Glutamatergic neuron (in vitro differentiated cells): ENCODE measurements at places on chromosomes 6 and 20.

DNA sequence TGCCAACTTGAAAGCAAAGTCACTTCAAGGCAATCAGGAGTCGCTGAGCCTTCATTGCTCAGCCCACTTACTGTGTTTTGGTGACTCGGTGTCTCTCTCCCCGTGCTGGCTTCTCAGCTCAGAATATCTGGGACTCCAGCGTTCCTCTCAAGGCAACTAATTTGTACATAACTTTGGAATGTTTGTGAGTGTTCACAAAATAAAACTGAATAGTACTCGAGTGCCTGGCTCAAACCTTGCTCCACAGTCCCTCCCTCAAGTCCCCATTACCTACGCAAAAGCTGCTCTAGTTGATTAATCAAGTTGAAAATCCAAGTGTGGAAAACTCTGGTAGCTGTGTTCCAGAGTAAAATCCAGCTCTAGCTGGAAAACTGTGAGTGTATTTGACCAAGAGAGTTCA lies 8.6 kb downstream of the IPCEF1 start:
- no peak for DNase-seq

DNA sequence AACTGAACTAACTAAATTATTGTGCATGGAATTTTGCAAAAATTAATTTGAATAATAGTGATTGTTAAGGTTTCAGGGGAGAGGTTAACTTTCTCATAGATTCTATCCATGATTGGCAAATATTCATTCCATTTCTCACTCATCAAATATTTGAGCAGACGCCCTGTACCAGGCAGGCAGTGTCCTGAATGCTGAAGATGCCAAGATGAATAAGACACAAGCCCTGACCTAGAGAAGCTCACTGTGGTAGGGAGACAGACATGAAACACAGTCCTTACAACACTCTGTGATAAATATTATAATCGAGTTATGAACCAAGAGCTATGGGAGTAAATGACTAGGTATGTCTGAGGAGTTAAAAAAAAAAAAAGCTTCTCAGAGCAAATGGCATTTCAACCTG lies 18.4 kb upstream of the ID4 start:
- no peak for DNase-seq

GRCh38 chr6:169252505-169253189 lies 999 bp downstream of the THBS2 start:
- DNase-seq: no peak

DNA sequence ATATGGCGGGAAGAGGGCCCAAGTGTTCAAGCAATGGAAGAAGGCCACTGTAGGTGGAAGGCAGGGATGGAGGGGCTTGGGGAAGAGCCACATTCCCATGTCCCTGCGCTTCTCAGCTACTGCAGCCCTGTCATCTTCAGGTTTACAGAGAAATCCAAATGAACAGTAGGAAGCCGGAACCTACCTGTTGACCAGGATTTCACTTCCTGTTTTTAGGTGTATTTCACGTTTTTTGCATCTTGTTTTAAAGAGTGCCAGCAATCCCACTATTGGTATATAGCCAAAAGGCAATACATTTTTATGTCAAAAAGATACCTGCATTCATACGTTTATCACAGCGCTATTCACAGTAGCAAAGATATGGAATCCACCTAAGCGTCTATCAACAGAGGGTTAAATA lies 159.2 kb downstream of the SLC35B3 start:
- DNase-seq: no peak

DNA sequence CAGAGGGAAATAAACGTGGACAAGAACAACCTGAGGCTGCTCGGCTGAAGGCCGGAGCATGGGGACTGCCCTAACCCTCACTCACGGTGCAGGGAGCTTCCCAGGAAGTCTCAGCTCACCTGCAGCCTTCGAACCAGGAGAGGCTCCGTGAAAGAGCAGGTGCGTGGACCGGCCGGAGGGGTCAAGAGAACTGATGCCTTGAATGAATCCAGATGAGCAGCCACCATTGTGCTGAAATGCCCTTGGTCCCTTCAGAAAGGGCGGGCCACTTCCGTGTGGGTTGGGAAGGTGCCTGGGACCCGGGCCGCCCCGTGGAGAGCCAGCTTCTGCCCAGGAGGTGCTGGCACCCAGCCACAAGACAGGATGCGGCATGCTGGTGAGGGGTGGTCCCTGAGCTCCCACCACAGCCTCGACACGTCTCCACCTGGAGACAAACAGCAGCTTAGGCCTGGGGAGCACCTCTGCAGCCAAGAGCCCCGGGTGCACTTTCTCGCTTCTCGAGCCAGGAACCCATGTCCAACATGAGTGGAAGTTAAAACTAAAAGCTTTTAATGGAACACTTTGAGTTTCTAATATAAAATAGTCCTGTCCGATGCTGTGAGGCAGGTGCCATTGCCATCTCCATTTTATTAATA lies 83.5 kb downstream of the TTLL2 start:
- no peak for DNase-seq

DNA sequence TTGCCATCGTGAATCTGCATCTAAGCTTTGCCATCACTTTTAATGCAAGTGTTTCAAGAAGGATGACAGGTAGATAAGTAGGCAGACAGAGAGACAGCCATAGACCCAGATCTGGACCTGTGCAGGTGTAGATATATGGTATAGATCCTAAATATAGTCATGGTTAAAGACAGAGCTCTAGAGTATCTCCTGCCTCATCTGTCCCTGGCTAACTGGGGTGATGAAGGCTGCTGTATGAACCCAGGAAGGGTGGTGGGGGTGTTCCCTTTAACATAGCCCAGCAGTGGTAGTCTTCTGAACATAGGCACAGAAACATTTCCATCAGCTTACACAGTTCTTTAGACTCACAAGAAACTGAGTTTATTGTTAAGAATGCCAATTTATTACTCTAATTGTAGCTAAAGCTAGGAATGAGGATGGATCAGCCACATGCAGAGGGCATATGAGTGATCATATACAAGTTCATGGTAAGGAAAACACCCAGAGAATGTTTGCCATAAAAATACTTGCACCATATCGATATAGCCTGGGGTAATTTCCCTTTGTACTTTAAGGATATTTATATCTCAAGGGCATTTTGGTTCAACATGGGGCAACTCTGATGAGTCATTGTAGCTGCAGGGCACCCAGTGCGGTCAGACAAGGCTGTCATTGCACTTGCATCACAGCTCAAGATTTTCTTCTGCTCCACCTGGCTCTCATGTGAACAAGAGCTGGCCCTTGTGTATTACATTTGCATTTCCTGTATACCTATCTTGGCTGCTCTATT lies 587.2 kb downstream of the EPM2A start:
- no peak for DNase-seq

- DNase-seq: no peak
These were observed 4.8 kb downstream of the NR2E1 start for GRCh38 chr6:108170332-108171290.

- DNase-seq: peak; percentile 36
These were observed 8.1 kb upstream of the OCSTAMP start for GRCh38 chr20:46558511-46558959.

DNA sequence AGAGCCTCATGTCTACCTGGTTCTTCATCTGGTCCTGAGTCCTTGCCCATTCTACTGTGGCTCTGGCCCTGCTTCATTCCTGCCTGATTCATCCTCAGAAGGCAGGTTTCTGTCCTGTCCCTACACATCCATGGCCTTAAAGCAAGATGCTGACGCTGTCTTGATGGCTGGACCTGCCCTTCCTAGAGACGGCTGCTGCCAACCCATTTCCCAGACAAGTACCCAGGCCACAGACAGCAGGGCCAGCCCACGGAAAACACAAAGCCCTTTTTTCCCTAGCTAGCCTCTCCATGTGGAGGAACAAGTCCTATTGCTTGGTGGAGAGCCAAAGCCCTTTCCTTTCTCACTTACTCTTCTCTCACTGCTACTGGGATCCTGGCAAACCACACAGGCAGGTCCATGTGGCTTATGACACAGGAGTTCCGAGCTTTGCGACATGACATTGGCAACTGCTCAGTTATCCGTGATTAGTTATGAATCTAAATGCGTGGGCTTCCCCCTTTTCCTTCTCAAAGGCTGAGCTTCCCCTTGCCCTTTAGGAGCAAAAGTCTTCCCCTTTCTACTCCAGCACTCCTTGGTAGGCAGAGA lies 72.9 kb downstream of the SLC22A3 start:
- no peak for DNase-seq

- no peak for DNase-seq
These were observed 89.7 kb downstream of the NDUFAF5 start for GRCh38 chr20:13874394-13875157.

GRCh38 chr6:34859951-34860350 lies 27.9 kb downstream of the TAF11 start:
- DNase-seq: no peak

- DNase-seq: no peak
These were observed 15.6 kb upstream of the ISM1 start for GRCh38 chr20:13205425-13205824.

DNA sequence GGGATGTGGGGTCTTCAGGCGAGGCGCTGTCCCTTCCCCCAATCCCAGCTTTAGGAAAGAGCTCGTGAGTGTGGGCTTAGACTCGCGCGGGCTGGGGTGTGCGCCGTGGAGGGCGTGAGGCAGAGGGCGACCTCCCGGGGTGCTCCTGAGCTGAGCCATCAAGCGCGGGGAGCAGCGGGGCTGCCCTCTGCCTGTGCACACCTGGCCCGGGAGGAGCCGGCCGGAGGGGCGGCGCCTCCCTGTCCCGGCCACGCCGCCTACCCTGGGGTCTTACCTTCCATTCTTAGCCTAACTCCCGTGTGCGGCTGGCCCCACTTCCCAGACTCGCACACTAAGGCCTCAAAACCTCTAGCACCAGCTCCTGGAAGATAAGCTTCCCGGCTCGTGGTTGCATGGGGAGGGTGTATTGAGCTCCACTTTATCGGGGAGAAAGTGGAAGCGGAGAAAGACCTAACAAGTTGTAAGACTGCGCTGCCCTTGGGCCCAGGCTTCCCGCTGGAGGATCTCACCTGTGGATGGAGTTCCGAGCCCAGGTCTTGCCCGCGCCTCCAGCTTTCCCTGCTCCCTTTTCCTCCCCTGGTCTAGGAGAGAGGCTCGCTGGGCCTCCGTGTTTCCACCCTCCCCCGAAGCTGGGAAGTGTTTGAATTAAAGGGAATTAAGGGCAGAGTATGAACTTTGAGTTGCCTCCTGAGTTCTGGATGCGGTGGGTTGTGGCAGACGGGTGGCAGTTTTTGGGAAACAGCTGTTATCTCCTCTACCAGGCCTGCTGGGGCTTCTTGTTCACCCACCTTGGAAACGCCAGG lies 1.2 kb downstream of the DNMT3B start:
- peak; percentile 48 for DNase-seq

GRCh38 chr6:141050471-141050870 lies 1082.3 kb upstream of the GJE1 start:
- no peak for DNase-seq

GRCh38 chr20:7858734-7859250 lies 81.5 kb downstream of the HAO1 start:
- no peak for DNase-seq

DNA sequence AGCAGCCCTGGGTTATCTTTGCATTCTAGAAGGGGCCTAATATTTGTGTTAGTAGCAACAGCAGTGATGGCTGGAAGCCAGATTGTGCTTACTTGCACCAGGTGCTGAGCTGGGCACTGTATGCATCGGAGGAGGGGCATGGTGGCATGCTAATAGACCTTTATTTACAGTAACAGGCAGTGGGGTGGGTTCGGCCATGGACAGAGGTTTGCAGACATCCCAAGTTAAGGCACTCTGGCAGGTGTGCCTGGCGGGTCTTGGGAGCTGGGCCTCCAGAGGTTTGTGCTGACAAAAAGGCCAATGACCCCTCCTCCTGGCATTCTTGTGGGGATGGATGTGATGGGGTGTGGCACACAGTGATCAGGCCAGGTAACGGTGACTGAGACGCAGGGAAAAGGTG lies 39.0 kb upstream of the CD93 start:
- no peak for DNase-seq

DNA sequence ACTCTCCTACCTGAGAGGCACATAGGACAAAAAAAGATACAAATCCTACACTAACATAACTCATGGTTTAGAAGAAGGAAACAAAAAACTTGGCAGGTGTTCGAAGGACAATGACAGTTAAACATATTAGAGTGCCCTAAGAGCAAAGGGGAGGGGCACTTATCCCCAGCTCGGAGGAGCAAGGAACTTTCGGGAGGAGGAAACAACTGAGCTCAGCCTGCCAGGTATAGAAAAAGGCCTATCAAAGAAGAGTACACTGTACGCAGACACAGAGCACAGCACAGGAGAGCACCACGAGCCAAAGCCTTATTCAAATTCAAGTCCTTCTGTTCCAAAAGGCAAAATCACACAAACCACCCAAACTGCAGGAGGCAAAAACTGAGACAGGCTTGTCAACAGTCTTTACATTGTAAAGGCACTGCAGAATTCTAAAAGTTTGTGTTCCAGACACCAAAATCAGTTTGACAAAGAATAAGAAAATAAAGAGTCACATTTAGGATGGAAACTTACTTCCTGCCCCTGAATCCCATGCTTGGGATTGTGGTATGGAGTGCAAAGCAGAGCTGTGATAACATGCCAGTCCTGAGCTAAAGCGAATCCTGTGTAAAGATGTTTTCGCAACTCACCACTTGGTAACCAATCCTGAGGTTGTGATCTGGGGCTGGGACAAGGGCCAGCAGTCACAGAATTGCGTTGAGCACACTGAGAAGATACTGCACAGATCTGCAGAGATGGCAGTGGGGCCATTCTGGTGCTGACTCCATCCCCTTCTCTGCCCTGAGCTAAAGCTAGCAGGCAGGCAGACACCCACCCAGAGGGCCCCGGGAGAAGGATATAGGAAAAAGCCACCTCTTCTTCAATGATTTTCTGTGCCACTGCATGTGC lies 108.6 kb downstream of the CHD6 start:
- DNase-seq: no peak

DNA sequence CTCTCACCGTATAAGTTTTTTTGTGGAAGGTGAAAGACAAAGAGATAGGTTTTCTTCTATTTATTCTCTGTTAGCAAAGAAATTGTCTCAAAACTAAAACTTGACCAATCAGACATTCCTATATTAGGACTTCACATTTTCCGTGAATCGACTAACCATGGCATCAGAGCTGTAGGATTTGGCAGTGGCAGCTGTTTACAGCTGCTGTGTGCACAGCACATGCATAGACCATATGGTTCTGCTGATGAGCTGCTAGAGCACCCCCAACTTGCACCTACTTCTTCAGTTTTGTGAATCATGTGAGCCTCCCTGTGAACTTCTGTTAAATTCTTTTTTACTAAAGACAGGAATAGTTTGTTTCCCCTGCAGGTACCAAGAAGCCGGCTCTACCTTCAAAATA lies 157.9 kb downstream of the RFX6 start:
- DNase-seq: no peak

DNA sequence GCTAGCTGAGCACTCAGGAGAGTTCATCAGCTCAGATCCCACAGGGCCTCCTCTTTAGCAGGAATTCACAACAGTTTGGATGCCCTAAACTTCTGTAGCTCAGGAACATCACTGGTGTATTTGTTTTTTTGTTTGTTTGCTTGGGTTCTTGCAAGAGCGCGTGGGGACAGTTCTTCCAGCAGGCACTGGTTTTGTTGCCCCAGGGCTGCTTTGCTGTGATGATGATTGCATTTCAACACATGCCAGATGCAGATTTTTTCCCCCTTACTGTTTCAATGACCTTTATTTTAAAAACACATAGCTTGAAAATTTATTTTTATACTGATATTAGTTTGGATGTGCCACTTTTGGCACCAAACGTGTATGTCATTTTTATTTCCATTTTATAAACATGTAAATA lies 77.1 kb downstream of the DHX35 start:
- DNase-seq: no peak

- no peak for DNase-seq
These were observed 13.3 kb upstream of the MAS1L start for GRCh38 chr6:29501106-29501505.
